NCI-H1105 treated with DMSO at 0.1 percent for 48 hours (cell line): ENCODE measurements at places on chromosomes 2 and 18.

GRCh38 chr2:101744832-101745231 lies 47.3 kb downstream of the MAP4K4 start:
- DNase-seq, result no peak

GRCh38 chr2:240949791-240950705 lies 43.9 kb downstream of the CROCC2 start:
- DNase-seq, result no peak

- DNase-seq, result no peak
These were observed 68.3 kb downstream of the TNS1 start for GRCh38 chr2:217934321-217935131.

DNA sequence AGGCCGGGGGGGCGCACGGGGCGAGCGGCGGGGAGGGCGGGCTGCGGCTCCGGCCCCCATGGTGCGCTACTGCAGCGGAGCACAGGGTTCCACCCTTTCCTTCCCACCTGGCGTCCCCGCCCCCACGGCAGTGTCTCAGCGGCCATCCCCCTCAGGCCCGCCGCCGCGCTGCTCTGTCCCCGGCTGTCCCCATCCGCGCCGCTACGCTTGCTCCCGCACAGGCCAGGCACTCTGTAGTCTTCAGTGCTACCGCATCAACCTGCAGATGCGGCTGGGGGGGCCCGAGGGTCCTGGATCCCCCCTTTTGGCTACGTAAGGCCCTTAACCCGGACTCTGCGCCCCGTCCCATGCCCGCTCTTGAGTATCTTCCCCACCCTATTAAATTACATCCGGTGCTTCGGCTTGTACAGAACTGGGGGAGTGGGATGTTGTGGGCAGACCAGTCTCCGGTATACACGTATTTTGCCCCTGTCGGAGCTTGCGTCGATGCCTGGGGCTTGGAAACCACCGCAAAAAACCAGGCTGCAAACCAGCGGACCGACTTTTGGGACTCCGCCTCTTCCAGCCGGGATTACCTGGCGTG lies 598 bp upstream of the WBP1 start:
- peak; percentile 74 for DNase-seq

DNA sequence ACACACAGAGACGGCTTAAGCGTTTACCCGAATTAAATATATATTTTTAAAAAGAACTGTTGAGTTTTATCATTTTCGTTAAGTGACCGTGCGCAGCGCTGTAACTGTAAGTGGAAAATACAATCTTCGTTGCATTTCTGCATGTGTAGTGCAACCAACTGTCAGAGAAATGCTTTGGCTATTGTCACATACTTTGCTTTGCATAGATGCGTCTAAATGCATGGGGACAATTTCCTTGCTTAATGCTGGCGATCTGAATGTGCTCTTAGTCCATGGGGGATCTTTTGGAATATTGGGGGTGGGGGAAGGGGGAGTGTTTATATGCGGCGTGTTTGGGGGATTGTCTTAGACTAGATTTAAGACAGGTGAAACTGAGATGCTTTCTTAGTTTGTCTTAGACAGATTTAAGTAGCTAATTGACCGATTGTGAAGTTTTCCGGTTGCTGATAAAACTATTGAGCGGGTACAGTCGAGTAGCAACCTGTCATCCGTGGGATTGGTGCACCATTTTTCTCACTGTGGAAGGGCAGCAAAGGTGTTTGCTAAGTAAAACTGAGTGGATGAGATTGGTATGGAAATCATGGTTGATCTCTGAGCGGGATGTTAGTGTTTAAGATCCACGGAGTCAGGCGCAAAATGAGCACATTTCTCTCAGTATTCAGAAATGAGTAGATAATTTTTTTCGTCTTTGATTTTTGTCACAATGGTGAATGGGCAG lies 476 bp downstream of the VSNL1 start:
- DNase-seq, result no peak

DNA sequence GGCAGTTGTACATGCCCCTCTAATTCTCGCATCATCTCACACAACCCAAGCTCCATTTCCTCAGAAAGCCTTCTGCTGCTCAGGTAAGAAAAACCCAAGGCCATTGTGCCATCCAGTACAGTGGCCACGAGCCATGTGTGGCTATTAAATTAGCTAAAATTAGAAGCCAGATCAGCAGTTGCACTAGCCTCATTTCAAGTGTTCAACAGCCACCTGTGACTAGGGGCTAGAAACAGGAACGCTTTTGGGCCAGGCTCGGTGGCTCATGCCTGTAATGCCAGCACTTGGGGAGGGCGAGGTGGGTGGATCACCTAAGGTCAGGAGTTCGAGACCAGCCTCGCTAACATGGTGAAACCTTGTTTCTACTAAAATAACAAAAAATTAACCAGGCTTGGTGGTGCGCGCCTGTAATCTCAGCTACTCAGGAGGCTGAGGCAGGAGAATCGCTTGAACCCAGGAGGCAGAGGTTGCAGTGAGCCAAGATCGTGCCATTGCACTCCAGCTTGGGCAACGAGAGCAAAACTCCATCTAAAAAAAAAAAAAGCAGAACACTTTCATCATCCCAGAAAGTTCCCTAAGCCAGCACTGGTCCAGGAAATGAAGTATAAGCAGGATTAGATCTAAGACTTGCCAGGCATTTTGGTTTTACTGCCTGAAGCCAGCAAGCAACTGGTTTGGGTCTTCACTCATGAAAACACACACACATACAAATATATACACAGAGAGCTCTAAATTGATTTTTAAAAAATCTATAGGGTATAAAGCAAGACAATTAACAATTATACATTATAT lies 35.7 kb downstream of the ATP8B1 start:
- no peak for DNase-seq

- DNase-seq, result no peak
These were observed 233.7 kb upstream of the SPOPL start for GRCh38 chr2:138267902-138268254.

GRCh38 chr2:200353874-200354273 lies 47.4 kb downstream of the SPATS2L start:
- DNase-seq, result no peak
